ENCODE measurements at places on chromosomes 7 and 10.

DNA sequence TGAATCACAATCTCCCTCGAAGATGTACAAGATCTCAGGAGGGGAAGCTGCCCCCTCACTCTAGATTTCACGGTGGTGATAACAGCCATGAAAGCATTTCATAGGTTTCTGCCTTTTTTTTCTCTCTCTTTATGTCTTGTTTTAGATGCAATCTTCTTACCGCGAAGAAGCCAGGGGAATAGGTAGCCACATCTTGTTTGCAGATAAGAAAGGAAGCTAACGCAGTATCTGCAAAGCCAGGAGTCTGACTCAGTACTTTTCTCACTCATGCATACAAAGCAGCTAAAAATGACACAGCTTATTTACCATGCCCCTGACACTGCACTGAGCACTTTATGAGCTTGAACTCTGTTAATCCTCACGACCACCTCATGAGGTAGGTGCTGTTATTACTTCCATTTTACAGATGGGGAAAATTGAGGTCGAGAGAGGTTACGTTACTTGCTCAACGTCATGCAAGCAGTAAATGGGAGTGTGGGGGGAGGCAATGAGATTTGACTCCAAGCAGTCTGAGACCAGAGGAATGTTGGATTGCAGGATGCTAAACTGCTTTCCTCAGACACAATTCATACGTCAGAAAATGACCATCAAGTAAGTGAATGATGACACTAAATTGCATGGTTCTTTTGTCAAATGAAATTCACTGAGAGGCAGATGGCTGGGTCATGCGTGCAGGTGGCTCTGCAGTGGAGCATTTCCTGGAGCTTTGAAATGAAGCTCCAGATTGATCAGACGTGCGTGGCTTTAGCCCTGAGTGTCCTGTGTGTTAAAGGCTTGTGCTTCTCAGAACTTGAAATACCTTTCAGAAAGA is 3.3 kb downstream of the MAP3K8 start:
- H3K4me3 ChIP-seq: peak overlapping the region; percentile 82
- H3K27ac ChIP-seq: no peak overlapping the region
- no peaks in the 10 kb centered on the region for H3K27me3 ChIP-seq

GRCh38 chr10:100987685-100988049 is 324 bp downstream of the TWNK start:
- peaks cover 36% of the 10 kb centered on the region for H3K36me3 ChIP-seq
- peaks cover 15% of the 10 kb centered on the region for H3K4me1 ChIP-seq

DNA sequence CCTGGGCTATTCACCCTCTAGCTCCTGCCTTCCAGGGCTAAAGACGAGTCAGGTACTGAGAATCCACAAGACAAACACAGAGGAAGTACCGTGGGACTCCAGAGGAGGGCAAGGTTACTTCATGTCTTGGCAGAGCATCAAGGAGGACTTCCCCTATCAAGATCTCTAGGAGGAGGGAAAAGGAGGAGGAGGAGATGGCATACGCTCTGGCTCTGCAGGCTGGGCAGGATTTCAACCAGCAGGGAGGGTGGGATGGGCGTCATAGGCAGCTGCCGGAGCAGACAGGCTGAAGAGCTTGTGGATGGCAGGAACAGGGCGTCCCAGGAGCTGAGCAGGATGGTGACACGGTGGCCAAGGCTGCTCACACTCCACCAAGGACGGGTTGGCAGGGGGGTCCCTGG is 21.3 kb downstream of the MDH2 start:
- H3K4me1 ChIP-seq: peaks cover 6% of the 10 kb centered on the region
- no peak overlapping the region for H3K4me3 ChIP-seq
- DNase-seq: peak; percentile 97

DNA sequence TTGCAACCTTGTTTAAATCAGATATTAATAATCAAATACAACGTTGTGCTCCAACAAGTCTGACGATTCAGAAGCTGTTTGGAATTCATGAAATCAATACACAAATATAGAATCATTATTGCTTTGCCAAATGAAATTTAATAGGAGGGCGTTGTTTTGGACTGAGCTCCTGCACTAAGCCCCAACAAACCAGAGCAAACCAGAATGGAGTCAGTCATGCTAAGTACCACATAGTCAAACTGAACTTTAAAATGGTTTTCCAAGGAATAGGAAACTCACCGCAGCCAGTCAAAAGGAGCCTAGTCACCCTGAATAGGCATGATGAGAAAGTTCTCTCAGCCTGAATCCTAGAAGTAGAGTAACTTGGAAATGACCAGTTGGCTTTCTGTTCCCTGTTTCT is 53.7 kb downstream of the HACD1 start:
- H3K27me3 ChIP-seq: no peaks in the 10 kb centered on the region
- no peak overlapping the region for H3K4me3 ChIP-seq
- H3K36me3 ChIP-seq: no peaks in the 10 kb centered on the region
- DNase-seq: no peak
- H3K4me1 ChIP-seq: no peaks in the 10 kb centered on the region

- peaks cover 5% of the 10 kb centered on the region for H3K4me1 ChIP-seq
- H3K36me3 ChIP-seq: peaks cover 7% of the 10 kb centered on the region
- DNase-seq: peak; percentile 39
- no peak within 1 kb of the TSS for H3K27ac ChIP-seq
- H3K4me3 ChIP-seq: peak within 1 kb of the TSS; percentile 44
- H3K27me3 ChIP-seq: peaks cover 11% of the 10 kb centered on the region
These were observed at the start of gene TET1 for GRCh38 chr10:68560186-68560942. TET1 (plus strand) TSS chr10:68560337; CDS start chr10:68572339, 12,002 bp downstream.

GRCh38 chr10:118501637-118502440 is 93.6 kb downstream of the PRLHR start:
- no peaks in the 10 kb centered on the region for H3K27me3 ChIP-seq
- peak overlapping the region; percentile 62 for H3K4me3 ChIP-seq
- H3K4me1 ChIP-seq: peaks cover 52% of the 10 kb centered on the region
- peak; percentile 98 for DNase-seq

GRCh38 chr10:97321804-97322190 is 2.7 kb downstream of the FRAT1 start:
- no peaks in the 10 kb centered on the region for H3K36me3 ChIP-seq
- no peak for DNase-seq
- no peaks in the 10 kb centered on the region for H3K27me3 ChIP-seq
- no peak overlapping the region for H3K27ac ChIP-seq

- H3K27me3 ChIP-seq: no peaks in the 10 kb centered on the region
- no peaks in the 10 kb centered on the region for H3K36me3 ChIP-seq
- peaks cover 17% of the 10 kb centered on the region for H3K4me1 ChIP-seq
- H3K4me3 ChIP-seq: no peak overlapping the region
- no peak for DNase-seq
These were observed 828.0 kb downstream of the GRID1 start for GRCh38 chr10:85538601-85539000.

DNA sequence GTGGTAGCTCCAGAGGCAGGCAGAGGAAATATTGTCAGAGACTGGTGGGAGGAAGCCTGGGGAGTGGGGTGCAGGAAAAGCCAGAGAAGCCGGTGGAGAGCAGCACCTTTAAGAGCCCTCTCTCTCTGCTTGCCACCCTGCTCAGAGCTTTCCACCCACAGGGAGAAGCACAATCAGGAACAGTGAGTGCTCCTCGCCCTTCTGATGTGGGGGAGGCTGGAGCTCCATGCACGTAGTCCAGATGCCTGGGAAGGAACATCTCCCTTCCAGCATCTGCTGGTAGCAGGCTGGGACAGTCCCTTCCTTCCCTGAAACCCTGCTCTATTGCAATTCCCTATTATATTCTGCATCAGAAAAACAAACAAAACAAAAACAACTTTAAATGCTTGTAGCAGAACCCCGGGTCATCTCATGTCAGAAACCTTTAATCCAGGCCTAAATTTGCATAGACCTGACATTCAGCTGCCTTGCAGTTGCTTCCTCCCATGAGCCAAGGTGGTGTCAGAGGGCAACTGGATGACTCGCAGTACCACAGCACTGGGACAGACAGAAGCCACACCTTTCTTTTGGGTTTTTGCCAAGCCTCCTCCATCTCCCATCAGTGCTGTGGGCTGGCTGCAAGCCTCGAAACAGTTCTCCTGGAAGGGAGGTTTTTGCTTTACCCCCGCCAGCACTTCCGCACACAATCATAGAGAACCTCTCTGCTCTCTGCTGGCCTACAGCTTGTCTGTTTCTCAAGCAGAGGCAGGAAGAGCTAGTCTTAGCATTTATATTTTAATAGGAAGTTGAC is 13.1 kb downstream of the AVPI1 start:
- H3K36me3 ChIP-seq: peaks cover 100% of the 10 kb centered on the region
- H3K27me3 ChIP-seq: no peaks in the 10 kb centered on the region
- peak; percentile 75 for DNase-seq
- H3K4me1 ChIP-seq: peaks cover 8% of the 10 kb centered on the region
- H3K4me3 ChIP-seq: no peak overlapping the region

DNA sequence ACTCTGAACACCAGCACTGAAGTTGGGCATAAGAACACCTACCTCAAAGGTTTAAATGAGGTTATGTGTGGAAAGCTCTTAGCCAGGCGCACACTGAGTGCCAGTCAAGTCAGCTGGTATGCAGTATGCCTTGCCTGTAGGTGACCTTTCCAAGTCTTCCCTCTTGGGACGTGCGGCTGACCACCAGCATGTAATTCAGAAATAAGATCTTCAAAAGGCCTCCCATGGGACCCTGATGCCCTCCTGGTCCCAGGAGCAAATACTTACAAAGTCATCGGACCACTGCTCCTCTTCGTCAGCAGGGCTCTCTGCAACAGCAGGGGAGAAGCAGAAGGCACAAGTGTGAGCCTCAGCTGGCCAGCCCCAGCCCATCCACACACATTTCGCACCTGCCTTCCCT is 40.8 kb downstream of the BLNK start:
- no peaks in the 10 kb centered on the region for H3K36me3 ChIP-seq
- no peak overlapping the region for H3K4me3 ChIP-seq
- no peaks in the 10 kb centered on the region for H3K4me1 ChIP-seq
- H3K27ac ChIP-seq: no peak overlapping the region
- DNase-seq: no peak

Measured in MCF 10A (cell line).